NCI-H1048 (cell line): ENCODE measurements at places on chromosomes 7 and 10.

GRCh38 chr10:110361800-110362456, 57.2 kb upstream of the SMNDC1 start:
- DNase-seq, result no peak

GRCh38 chr7:44678471-44679179, 70.0 kb upstream of the ZMIZ2 start:
- no peak for DNase-seq

- no peak for DNase-seq
Observed at GRCh38 chr10:33234831-33235237, 99.6 kb downstream of the NRP1 start.

- no peak for DNase-seq
Observed at GRCh38 chr7:151819866-151820265, 57.0 kb downstream of the PRKAG2 start.

- no peak for DNase-seq
Observed at GRCh38 chr10:86217371-86218080, 149.1 kb downstream of the GRID1 start.

DNA sequence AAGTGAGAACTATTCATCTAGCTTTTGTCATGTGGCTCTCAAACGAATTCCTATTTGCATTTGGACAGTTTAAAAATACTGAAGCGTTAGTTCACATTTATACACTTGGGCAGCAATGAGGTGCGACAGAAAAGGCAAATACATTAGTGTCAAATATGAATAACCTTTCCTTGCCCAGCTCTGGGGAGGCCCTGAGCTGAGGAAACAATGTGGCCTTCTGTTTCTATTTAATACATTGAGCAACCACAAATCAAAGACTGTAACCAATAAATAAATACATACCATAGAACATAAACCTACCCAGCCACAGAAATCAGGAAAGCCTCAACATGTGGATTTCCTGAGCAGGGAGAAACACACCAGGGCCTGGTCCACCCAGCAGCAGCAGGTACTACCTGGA, 585.2 kb downstream of the PARD3 start:
- DNase-seq, result no peak

DNA sequence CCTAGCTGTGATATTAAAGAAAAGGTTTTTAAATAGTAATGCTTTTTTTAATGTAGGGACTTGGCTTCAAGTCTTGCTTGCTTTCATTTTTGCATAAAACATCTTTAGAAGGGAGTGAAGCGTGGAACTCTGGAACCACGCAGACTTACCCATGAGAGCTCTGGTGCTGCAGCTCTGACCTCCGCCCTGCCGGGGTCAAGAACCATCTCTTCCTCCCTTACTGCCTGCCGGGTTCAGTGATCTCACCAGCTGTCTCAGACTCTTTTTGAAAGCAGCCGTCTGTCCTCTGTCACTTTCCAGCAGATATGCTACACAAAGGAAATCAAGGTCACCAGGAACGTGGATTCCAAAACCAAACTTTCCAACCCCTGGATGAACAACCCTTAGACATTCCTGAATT, 353.8 kb downstream of the GPR37 start:
- no peak for DNase-seq

DNA sequence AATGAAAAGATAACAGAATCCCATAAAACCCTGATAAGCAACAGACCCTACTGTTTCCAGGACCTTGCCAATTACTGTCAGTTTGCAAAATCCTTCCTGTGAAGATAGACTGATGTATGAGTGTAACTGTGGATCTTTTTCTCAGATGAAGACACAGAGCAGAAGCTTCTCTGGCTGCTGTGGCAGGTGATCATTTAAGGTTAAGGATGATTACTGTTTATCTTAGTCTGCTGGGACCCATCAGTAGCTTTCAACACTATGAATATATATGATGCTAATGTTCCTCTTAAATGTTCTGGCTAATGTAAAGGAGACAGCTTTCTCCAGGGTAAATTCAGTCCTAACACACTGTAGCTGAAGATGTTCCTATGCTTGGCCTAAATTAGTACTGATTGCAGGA, 56.0 kb upstream of the CTTNBP2 start:
- DNase-seq, result no peak

- DNase-seq, result no peak
Observed at GRCh38 chr10:94260455-94260854, 102.3 kb downstream of the NOC3L start.

DNA sequence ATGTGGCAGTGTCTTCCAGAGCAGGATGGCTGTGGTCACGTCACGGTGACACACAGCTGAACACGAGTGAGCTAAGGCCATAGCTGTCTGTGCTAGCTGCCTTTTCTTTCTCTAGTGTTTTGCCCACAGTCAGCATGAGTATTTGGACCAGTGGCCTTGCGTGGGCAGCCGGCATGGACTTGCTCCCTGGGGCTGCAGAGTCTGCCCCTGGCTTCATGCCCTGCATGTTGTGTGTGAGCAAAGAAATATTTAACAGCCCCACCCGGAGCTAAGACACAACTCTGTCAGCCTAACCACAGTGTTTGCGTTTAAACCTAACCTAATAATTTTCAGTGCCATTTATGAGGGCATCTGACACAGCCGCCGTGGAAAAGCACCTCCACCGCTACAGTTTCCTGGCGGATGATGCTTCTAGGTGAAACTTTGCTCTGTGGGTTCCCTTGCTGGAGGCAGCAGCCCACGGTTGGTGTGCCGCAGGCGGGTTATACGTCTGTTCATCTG, 14.6 kb downstream of the CHST12 start:
- no peak for DNase-seq

- no peak for DNase-seq
Observed at GRCh38 chr7:128708824-128709223, 30.3 kb upstream of the CALU start.

DNA sequence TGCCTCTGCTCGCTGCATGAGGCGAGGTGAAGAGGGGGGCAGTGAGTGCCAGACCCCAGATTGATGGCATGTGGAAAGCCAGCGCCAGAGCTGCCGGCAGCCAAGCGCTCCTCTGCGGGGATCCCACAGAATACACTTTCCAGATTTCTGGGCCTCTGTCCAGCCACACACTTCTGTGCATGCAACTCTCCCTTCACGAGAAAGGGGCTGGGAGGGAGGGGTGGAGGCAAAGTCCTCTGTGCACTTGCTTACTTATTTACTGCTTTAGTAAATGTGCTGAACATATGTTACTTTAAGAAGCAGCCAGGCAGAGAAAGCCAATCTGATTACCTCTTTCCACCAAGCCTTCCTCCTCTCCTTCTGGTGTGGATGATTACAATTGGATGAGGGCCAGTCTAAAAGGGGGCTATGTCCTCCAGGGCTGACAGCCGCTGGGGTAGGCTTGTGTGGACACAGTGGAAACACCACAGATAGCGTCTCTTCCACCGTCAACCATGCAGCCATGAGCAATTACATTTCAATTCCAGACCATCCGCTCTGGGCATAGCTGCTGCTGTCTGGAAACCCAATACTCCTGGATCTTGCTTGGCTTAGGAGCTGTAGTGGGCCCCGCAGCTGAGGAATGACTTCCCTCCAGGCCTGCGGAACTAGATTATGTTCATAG, 322.8 kb upstream of the ANKRD30A start:
- no peak for DNase-seq

DNA sequence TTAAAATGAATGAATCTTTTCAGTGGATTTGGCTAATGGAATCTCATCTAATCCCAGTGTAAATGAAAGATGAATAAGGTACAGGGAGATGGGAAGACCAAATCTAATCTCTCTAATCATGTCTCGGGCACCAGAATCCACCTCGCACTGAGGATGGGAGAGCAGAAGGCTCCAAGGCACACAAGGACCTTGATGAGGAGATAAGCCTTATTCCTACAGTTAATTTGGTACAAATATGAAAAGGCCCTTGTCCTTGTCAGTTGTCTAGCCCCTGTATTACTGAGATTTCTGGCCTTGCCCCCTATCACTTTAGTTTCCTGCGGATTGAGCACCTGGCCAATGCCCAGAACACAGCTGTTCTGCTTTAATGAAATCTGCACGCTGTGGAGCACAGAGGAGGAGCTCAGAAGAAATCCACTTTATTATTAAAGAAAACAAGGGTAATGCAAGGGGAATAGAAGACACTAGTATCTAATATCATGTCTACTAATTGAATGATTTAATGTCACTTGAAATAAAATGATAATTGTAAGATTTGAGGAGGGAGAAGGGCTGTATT, 321.4 kb upstream of the HGF start:
- DNase-seq, result no peak

DNA sequence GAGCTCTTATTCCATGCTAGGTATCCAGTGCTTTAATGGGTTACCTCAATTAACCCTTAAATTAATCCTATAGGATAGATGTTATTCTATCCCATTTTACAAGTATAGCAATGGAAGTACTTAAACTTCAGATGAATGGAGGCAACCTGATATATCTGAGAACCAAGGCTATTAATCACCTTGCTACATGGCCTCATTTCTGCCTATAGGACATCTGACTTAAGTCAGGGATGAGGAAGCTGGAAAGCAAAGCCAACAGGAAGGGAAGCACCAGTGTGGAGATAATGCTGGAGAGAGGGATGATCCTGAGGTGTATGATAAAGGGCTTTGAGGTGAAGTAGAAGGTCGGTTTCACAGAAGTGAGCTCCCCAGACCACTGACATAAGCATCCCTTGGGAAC, 132.3 kb downstream of the CHN2 start:
- DNase-seq, result no peak

- no peak for DNase-seq
Observed at GRCh38 chr7:131225619-131226513, 101.8 kb upstream of the MKLN1 start.

GRCh38 chr7:4612939-4613841, 68.9 kb upstream of the FOXK1 start:
- DNase-seq, result no peak

GRCh38 chr7:12685550-12685949, 1.9 kb upstream of the ARL4A start:
- no peak for DNase-seq

DNA sequence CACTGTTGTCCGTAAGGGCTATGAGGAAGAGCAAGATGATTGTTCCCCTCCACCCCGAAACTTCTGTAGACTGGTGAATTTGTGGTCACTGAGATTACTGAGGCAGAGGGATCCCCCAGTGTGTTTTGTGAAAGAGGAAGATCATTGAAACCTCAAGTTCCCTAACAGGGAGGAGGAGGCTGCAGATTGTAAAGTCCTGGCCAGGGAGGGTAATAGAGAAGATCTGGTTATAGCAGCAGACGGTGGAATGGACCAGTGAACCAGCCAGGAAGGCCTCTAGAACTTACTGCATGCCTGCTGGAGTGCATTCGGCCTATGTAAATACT, 31.1 kb downstream of the LMTK2 start:
- DNase-seq, result no peak

DNA sequence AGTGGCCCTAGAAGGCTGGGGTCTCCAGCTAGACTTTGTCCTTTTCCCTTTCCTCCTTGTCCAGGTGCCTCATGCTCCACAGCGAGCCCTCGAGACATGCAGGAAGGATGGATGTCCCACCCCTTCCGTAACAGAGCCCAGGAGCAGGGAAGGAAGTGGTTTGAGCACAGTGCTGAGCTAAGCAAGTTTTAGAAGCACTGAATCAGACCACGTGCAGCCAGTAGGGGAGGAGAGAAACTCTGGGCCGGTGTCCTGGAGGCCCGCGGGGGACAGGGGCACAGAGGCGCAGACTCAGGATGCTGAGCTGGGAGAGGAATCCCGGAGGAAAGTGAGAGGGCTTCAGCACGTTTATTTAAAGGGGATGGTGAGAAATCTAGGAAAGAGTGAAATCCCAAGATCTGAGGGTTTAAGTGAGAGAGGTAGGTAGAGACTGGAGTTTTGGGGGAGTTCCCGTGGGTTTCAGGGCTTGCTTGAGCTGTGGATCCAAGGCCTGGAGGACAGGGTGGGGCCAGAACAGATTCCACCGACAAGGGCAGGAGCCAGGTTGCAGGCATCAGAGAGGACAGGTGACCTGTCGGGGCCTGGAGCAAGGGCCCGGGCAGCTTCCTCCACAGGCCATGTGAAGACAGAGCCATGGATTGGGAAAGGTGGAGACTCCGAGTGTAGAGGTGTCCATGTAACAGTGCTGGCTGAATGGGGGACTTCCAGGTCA, 4.4 kb upstream of the IRF5 start:
- DNase-seq, result no peak

DNA sequence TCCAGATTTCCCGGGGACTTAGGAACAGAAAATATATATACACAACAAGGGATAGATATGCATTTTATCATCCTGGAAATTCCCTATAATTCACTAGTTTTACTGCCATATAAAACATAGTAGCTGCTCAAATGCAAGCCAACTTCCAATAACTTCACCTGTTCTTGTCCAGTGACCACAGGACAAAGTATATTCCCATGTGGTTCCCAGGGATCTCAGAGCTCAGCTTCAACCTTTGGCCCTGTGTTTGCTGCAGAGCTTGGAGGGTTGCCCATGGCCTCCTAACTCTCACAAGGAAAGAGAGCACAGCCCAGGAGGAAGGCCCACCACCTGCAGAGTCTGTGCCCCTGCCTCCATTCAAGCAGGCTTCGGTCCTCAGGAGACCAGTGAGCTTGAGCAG, 4.5 kb upstream of the DRGX start:
- no peak for DNase-seq

GRCh38 chr10:111138544-111138943, 61.7 kb downstream of the ADRA2A start:
- DNase-seq, result no peak

GRCh38 chr10:99438890-99439289, 8.5 kb upstream of the GOT1 start:
- no peak for DNase-seq

DNA sequence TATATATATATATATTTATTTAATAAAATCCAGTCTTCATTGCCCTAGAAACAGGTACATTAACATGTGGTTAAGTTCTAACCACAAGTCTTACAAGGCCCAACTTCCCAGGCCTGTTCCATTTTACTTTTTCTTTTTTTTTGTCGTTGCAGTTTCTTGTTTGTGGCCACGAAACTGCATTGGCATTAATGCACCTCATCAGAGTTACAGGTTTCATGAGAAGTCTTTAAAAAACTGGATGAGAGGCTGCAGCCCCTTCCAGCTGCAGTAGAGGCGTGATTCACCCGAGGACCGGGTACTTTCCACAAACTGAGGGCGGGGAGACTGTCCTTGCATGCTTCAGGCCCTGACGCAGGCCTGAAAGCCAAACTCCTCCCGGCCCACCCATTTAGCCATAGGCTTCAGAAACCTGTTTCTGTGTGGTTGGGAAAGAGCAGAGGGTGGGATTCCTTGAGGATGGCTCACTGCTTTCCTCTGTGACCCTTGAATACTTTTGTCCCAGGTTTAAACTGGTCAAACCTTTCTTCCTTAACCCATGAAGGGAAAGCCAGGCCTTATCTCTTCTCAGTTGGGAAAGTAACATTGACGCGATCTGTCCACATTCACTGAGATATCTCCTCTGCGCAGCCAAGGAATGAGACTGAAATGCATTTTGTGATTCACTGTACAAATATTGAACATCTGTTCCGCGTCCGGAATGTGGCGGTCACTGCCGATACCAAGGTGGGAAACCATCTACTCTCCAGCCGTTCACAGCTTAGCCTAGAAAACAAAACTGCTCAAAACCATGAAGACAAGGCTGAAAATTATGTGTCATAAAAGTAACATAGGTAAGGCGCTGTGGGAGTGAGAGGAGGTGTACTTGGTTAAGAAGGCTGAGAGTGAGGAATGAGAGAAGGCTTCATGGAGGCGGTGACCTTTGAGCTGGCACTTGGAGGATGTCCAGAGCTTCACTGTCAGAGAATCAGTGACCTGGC, 311.7 kb downstream of the GATA3 start:
- no peak for DNase-seq
